ENCODE measurements at places on chromosomes 13 and 19.

GRCh38 chr13:32585550-32586079, 637 bp upstream of the PDS5B start:
- no peak for DNase-seq

- no peak for DNase-seq
Observed at GRCh38 chr13:33649212-33649878, 168.6 kb upstream of the RFC3 start.

- peak; percentile 75 for DNase-seq
Observed at GRCh38 chr19:639253-640160, at the start of gene FGF22. Gene FGF22, plus strand, starts transcription at chr19:639879. Its CDS starts 47 bp downstream, at chr19:639926.

DNA sequence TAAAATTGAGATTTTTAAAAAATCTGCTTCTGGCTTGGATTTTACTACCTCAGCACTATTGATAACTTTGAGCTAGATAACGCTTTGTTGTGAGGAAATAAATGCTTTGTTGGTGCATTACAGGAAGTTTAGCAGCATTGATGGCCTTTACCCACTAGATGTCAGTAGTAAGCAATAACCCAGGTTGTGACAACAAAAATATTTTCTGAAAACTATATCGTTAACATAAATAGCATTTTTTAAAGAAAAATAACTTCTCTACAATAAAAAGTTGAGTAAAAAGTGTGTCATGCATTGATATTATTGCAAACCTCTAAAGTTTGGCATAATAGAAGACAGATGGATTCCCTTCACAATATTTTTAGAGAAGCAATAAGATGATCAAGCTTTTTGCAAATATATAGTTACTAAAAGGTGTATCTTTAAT, 1246.5 kb downstream of the UQCRFS1 start:
- peak; percentile 20 for DNase-seq

DNA sequence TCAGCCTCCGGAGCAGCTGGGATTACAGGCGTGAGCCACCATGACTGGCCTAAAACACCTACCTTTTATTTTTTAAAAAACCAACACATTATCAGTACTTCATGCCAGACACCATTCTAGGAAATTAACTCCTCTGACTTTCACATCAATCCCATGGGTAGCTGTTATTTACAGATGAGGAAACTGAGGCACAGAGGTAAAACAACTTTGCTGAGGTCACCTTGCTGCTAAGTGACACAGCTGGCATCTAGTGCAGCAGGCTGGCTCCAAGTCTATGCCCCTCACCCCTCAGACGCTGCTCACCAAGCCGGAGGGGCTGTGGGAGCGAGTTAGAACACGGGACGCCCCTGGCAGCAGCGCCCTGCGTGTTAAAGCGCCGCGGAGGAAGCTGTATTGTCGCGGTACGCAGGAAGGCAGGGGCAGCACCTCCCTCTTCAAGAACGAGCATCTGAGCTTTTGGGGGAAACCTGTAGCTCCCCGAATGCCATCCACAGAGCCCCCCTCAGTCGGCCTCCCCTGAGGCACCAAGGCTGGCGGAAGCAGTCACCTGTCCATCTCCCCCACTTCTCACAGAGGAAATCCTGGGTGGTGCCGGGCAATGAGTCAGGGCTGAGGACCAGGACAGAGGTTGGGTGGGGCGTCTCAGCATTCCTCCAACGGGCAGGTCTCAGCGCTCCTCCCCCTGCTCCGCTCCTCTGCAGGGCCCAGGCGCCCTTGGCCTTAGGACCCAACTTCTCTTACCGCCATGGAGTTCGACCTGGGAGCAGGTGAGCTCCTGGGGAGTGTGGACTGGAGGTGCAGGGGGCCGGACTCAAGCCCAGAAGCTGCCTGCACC, at the start of gene C19orf33:
Gene C19orf33 (plus strand): TSS at position 735 of the 835 bp plus-strand sequence. CDS start 11 bp downstream, at position 746.
- no peak for DNase-seq

DNA sequence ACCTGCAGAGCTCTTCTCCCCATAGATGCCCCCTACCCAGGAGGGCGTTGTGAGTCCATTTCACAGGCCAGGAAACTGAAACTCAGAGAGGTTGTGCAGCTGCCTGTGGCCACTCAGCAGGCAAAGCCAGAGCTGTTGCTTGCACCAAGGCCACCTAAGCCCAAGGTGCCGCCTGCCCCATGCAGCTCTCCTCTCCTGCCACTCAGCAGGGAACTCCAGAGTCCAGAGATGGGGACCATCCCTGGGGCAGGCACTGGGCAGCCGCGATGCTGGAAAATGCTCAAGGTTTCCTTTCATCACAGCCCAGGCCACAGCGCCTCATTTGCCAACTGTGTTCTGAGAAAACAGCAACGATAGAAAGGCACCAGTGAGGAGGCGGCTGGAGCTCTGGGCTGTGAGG, 41.0 kb upstream of the PEPD start:
- no peak for DNase-seq

- no peak for DNase-seq
Observed at GRCh38 chr13:44118881-44119280, 239.2 kb downstream of the LACC1 start.
